NCI-H2081 (cell line): ENCODE measurements at places on chromosomes 2 and 18.

GRCh38 chr2:203585516-203585915 lies 50.4 kb upstream of the RAPH1 start:
- DNase-seq = no peak

DNA sequence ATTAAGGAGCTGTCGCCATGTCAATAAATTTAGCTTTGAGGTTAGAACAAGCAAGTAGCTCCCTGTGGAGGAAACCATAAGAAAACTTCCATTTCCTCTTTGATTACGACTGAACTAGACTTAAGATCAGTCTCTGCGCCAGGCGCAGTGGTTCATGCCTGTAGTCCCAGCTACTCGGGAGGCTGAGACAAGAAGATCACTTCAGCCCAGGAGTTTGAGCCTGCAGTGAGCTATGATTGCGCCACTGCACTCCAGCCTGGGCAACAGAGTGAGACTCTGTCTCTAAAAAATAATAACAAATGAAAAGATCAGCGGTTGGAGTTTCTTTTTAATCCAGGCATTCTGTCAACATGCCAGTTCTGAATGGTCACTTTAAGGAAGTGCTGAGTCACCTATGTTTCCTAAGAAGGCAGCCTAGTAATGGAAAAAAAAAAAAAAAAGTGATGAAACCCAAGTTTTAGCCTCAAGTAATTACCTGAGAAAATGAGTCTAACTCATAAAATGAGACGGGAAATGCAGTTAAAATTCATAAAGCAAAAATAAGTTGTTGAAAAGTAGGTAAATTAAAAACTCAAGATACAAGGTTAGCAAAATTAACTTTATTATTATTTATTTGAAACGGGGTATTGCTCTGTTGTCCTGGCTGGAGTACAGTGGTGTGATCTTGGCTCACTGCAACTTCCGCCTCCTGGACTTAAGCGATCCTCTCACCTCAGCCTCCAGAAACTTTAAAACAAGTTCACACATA lies 10.2 kb downstream of the C18orf32 start:
- DNase-seq = no peak

DNA sequence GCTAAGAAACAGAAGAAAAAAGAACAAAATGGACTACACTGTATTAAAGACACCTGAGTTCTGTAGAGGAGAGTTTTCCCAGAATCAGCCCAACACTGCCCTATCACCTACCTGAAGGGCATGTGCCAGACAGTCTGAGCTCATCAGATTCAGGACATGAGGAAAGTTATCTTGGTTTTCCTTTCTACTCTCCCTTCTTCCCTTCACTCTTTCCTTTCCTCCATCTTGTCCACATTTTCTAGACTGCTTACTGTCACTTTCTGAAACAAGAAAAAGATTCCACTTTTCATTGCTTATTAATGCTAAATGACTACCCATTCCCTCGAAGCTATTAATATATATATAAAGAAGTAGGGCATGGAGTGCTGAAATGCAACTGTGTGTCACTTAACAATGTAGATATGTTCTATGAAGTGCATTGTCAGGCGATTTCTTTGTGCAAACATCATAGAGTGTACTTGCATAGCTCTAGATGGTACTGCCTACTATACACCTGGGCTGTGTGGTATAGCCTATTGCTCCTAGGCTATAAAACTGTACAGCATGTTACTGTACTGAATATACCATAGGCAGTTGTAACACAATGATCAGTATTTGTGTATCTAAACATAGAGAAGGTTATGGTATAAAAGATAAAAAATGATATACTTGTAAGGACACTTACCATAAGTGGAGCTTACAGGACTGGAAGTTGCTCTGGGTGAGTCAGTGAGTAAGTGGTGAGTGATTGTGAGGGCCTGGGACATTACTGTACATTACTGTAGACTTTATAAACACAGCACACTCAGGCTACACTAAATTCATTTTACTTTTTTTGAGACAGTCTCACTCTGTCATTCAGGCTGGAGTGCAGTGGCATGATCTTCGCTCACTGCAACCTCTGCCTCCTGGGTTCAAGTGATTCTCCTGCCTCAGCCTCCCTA lies 145.5 kb upstream of the ITGA6 start:
- no peak for DNase-seq

DNA sequence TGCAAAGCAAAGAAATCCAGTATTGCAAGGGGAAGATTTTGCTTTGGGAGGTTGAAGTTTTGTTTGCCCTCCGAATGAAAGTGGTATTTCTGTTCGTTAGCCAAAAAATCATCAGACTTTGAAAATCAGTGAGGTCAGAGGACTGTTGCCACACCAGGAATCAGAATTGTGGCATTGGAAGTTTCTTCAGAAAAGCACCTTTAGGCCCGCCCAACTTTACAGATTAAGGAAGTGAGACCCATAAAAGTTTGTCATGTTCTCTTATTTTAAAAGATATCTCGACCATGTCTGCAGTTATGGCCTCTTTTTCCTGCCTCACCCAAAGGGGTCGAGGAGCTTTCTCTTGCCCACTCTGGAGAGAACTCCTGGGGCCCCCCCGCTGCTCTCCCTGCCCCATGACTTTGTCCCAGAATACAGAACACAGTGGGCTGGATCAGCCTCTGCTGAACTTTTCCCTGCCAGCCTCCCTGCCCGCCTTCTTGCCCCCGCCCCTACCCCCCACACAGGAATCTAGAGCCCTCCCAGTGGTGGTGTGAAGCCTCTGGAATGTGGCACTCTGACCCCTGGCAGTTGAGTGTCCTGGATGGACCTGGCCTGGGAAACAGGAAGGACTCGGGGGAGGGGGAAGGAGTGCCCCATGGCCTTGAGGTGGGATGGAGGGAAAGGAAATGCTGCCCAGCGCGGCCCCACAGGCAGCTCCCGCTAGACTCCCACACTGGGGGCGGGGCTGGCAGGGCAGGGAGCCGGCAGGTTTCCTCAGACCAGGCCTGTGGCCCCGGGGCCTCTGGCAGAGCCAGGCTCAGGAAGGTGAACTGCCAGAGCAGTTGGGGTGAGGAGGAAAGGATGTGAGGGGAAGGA lies 25.3 kb downstream of the CRIM1 start:
- DNase-seq = no peak

- DNase-seq = no peak
These were observed 845 bp upstream of the MYCN start for GRCh38 chr2:15939556-15939853.

DNA sequence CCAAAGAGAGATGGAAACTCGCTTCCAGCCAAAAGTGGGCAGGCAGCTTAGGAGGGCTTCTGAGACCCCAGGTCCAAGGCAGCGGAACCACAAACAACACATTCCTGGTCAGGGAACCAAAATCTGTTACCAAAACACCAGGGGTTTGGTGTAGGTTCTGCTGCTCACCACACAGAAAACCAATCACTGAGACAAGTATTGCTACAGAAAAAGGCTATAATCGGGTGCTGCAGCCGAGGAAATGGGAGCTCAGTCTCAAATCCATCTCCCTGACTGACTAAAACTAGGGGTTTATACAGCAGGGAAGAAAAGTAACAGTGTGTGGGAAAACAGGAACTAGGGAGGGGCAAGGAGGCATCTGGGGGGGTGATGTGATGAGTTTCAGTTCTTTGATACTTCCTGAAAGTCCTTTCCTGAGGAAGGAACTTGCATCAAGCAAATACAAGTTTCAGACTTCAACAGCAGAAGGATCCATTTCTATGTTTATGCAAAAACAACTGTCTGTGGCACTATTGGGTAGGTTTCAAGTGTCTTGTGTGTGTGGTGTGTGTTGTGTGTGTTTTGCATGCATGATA lies 108.0 kb downstream of the FAM168B start:
- no peak for DNase-seq

- DNase-seq = no peak
These were observed 27.1 kb upstream of the SCYGR1 start for GRCh38 chr2:227414846-227415245.

DNA sequence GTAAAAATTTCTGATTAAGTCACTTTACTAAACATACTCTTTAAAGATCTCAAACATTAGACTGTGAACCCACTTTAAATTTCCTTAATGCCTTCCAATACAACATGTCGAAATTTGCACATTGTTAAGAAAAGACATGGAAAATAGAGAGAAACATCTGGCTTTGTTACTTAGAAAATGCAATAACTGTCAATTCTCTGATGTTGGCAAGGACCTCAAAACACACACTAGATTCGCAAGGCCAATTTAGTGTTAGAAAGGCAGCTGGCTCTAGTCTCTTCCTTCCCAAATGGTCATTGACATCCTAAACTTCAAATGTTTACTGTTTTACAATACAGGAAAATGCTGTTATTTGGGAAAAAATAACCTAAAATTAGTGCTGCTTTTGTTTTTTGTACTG lies 110.6 kb downstream of the UPP2 start:
- DNase-seq = no peak

DNA sequence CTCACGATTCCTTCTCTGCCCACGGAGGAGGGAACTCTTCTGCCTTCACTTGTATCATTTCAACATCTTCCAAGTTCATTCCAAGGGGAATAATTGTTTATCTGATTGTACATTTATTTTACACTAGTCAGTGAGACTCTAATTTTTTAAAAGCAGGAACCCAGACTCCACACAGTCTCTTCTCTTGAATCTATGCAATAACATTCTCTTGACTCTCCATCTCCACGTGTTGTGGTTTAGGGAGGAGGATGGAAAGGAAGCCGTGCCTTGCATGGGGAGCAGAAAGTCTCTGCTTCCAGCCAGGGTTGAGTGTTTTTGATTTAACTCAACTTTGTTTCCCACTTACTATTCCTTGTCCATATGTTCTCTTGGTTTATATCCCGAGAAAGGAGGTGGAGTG lies 131.1 kb upstream of the RIOK3 start:
- DNase-seq = no peak

DNA sequence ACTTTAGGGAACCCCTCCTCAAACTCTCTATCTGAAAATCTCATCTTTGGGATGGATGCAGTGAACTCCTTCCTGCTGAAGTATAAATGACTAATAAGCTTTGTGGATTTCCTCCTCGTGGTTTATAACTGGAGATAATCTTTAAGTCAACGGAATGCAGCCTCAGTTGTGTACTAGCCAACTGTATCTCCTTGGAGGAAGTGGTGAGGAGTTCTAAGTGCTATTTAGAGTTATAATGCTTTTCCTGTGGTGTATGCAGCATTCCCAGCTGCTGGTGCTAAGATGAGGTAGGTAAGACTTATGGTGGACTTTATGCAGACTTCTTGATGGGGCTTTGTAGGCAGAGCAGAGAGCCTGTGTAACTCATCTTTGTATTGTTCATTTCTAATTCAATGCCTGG lies 90.9 kb downstream of the LYPD6B start:
- DNase-seq = no peak

DNA sequence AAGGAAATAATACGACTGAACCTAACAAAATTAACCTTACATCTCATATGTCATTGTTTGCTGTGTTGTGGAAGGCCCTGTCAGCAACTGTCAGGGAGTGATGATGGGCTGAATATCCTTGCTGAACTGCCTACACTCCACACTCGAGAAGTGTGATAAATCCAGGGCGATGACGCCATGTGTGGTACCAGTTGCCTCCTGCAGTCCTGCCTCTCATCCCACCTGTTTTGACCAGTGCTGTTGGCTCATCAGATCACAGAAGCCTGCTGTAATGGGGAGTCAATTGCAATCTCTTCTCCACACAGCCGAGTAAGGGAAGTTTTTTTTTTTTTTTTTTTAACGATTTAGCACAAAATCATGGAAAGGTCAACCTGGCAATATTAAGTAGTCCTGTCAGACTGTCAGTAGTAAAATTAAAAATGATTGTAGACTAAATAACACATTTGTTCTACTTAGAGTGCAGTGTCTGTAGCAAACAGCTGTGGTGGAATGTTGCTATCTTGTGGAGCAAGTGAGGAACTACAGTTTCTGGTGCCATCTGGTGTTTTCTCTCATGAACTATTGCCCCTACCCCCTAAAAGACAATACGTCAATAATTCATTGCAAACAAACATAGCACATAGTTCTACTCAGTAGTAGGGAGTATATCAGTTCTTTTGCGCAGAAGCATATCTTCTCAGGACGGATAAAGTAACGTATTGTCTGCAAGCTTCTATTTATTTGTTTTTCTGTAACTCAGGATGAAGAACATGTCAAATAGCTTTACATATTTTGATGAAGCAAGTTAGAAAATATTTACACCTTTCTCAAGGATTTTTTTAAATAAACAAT lies 347.6 kb downstream of the CTNNA2 start:
- peak; percentile 14 for DNase-seq

DNA sequence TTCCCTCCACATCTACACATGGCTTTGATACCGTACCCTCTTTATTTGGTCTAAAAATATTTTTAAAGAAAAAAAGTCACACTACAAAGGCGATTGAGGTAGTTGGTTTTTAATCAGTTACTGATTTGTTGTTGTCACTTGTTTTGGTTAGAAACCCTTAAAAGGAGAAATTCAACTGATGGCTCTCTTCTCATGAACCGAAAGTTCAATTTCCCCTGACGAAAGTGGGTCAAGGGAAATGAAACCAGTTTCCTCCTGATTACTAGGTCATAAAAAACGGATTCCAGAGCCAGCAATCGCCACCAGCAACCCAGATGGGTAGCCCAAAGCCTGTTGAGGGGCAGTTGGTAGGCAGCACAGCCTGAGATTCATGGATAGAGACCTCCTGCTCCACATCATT lies 63.2 kb downstream of the DLGAP1 start:
- DNase-seq = no peak
